GM04504 (cell line): ENCODE measurements at places on chromosomes 1 and 21.

GRCh38 chr21:27036736-27037301 is 69.9 kb upstream of the ADAMTS5 start:
- no peak for DNase-seq

DNA sequence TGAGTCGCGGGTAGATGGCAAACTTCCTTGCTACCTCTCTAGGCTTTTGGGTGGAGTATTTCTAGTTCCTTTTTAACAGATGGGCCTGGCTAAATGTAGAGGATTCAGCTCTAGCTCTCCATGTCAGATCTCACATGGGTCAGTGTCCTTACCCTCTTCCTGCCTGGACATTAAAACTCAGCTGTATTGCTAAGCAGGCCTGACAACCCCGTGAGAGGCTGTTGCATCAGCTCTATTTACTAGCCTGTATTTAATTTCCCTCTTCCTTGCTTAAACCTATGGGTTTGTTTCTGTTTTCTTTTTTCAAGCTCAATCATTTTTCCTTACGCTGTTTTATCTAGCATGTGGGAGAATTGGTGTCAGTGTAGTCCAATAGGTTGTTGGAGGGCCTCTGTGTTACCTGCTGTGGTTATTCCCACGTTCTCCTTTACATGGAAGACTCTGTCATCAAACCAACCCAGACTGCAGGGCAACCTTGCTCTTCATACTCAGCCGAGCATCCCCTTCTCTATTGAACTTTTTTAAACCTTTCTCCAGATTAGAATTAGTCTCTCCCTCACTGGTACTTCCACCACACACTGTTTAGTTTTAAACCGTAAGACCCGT is 79.5 kb upstream of the BACH1 start:
- no peak for DNase-seq

GRCh38 chr21:34886240-34887104 is 162.6 kb downstream of the RUNX1 start:
- no peak for DNase-seq

- no peak for DNase-seq
These were observed 447 bp downstream of the TTC34 start for GRCh38 chr1:2801046-2801445.

GRCh38 chr1:208298593-208299269 is 54.5 kb upstream of the PLXNA2 start:
- DNase-seq = no peak

- no peak for DNase-seq
These were observed 10.3 kb downstream of the CD2 start for GRCh38 chr1:116764466-116764898.

- DNase-seq = no peak
These were observed 6.5 kb upstream of the RNF19B start for GRCh38 chr1:32971156-32971555.
